NCI-H2227 treated with DMSO at 0.1 percent for 48 hours (cell line): ENCODE measurements at places on chromosomes 2 and 18.
A peak's percentile ranks its signal among the peaks of the same experiment; 100 is the strongest.

DNA sequence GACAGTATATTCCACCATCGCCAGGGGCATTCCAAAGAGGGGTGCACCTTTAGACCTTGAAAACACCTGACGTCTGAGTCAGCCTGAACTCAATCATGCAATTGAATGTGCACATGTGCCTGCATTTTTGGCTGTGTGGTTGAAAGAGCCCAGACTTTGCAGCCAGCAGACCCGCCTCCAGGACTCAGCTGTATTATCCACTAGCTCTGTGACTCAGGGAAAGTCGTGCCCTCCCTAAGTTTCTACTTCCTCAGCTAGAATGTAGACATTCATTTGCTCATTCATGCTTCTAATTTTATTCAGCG is 94.2 kb downstream of the LRRC30 start:
- DNase-seq, result no peak

- no peak for DNase-seq
Measured at GRCh38 chr2:217386041-217386440, 526.2 kb upstream of the TNP1 start.

DNA sequence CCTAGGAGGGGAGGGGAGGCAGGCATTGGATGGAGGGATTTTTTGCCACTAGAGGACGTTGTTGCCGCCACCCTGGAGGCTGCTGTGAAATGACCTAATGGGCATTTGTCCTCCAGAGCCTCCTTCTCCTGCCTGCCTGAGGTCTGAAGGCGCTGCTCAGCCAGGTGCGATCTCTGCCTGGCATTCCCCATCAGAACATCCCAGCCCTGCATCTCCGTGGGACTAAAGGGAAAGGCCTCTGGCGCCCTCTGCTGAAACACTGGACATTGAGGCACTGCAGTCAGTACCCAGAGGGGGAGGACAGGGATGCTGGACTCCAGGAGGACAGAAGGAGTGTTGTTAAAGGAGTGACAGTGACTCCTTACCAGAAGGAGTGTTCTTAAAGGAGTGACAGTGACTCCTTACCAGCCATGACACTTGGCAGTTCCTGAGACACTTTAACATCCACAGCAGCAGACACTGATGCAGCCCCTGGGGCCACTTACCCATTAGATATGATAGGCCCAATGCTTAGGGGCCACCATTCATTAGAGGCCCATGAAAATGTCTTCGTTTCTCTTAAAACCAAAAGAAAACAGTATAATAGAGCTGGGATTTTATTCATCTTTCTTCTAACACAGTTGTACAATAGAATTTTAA is 17.0 kb downstream of the THNSL2 start:
- peak; percentile 16 for DNase-seq

DNA sequence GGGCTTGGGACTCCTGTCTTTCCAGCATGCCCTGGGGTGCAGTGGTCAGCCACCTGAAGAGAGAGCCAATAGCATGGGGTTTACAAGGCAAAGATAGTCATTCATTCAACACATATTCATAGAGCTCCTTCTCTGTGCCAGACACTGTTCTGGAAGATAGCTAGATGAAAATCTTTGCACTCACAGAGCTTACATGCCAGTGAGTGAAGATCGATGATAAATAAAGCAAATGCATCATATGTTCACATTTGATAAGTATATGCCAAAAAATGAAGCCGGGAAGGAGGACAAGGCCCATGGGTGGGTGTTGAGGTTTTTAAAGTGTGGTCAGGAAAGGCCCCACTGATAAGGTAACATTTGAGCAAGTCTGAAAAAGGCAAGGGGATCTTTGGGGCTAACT is 130.8 kb upstream of the CDCA7 start:
- no peak for DNase-seq

GRCh38 chr2:64225491-64225890 is 81.3 kb upstream of the PELI1 start:
- DNase-seq, result no peak

GRCh38 chr2:141437521-141437920 is 693.3 kb downstream of the LRP1B start:
- no peak for DNase-seq

GRCh38 chr18:62663731-62664336 is 51.5 kb upstream of the PHLPP1 start:
- DNase-seq, result no peak

GRCh38 chr18:6728331-6728730 is 1.2 kb upstream of the ARHGAP28 start:
- DNase-seq, result no peak

- no peak for DNase-seq
Measured at GRCh38 chr2:39938035-39938835, 159.2 kb upstream of the THUMPD2 start.

GRCh38 chr2:111701266-111701665 is 182.7 kb downstream of the ANAPC1 start:
- DNase-seq, result no peak

DNA sequence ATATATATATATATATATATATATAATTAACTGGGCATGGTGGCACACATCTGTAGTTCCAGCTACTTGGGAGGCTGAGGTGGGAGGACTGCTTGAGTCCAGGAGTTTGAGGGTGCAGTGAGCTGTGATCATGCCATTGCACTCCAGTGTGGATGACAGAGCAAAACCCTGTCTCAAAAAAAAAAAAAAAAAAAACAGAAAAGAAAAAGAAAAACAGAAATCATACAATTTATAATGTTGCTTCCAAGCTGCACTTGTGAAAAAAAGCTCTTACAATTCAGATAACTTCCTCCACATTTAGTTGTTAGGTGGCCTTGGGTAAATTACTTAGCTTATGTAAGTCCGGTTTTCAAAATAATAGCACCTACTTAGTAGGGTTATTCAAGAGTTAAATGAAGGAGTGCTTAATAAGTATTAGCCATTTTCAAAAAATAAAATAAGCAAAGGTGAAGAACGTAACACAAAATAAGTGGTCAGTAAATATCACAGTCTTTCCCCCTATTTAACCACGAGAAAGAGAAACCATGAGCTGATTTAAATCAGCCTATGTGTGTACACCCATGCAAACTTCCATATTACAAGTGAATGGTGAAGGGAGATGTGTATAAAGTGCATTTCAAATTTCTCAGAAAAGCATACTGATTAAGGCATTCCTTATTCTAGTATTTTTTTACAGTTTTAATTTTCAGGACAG is 2.3 kb downstream of the WIPF1 start:
- DNase-seq, result no peak

DNA sequence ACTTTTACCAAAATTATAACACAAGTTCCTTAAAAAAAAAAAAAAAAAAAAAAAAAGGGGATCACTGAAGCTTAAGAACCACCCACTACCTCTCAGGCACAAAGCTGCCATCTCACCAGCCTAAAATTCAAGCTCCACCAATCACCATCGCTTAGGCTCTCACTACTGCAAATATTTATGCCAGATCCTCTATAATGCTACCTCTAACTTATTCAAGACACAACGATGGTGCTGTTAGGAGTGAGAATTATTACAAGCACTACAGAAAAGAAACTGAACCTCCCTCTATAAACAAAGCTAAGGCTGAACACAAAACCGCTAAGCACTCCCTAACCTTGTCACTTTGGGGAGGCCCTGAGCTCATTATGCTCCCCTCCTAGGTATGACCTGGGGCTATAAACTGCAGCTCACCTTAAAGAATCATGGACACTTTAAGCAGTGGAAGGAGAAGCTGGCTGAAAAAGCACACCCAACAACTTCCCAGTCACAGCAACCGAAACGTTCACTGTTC is 3.6 kb downstream of the FZD5 start:
- DNase-seq, result peak; percentile 74

GRCh38 chr2:8587920-8588830 is 93.7 kb upstream of the ID2 start:
- no peak for DNase-seq

DNA sequence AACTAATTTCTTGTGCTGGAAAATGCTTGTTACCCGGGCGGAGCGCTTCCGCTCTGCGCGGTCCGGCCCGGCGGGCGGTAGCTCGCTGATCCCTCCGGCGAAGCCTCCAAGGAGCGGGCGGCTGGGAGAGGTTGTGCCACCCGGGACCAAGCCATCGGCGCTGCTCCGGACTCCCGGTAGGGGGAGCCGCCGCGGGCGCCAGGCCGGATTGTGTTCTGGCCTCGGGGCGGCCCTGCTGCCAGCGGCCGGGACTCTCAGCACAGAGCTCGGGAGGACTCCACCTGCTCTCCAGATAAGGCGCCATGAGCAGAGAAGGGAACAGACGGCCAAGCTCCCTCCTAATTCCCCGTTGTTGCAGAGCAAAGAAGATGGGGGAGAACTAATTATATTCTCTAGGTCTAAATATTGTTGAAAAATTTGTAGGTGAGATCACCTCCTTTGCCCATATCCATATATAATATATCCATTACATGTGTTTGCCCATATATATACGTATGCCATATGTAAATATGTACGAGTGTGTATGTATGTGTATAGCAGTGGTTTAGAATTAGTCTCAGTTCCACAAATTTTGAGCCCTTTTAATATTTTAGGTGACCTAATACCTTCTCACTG is 13.8 kb upstream of the SATB2 start:
- DNase-seq, result peak; percentile 85

DNA sequence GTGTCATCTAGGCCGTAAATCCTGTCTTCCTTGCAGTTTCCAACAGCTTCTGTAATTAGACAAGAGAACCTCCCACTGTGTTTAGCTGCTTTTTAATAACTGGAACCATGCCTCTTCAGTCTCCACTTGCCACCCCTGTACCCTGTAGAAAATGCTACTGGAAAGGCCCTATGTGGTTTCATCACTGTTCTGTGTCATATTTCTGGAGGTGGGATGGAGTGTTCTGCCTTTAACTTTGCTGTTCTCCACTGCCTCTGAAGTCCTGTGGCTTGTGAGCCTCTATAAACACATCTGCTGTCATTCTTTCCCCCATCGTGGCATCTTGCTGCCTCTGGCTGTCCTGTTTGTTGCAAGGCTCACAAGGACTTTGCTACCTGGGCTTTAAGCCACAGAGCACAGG is 17.9 kb downstream of the MGAT5 start:
- no peak for DNase-seq

DNA sequence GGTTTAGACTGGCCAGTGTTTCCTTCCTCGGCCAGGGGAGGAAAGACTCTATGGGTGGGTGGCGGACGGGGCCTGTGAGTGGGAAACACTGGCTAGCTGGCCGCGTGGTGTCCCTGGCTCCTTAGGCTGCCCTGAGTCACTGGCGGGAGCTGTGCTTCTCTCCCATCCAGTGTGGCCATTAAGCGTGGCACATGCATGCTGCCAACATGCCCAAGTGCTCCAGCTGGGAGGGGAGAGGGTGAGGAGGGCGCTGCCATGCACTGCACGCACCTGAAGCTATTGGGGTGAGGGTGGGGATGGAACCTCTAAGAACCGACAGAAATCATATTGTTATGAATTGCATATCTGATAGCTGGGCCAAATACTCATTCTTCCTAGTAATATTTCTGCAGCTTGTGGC is 270.8 kb downstream of the CALCRL start:
- no peak for DNase-seq

DNA sequence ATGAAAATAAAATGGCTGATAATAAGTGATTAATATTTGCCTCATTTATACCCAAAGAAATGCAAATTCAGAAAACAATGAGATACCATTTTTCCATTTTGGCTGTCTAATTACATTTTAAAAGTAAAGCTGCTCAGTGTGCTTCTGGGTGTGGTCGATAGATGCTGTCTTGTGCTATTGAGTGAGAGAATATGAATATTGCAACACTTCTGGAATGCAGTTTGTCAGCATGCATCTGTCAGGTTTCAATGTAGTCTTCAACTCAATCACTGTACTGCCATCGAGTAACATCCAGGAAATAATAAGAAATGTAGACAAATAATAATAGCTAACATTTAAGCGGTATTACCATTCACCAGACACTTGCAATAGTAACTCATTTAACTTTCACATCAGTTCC is 3.9 kb downstream of the IL18R1 start:
- no peak for DNase-seq

- DNase-seq, result no peak
Measured at GRCh38 chr2:23530909-23531276, 145.9 kb downstream of the KLHL29 start.

GRCh38 chr2:58852905-58853304 is 611.8 kb upstream of the FANCL start:
- no peak for DNase-seq

DNA sequence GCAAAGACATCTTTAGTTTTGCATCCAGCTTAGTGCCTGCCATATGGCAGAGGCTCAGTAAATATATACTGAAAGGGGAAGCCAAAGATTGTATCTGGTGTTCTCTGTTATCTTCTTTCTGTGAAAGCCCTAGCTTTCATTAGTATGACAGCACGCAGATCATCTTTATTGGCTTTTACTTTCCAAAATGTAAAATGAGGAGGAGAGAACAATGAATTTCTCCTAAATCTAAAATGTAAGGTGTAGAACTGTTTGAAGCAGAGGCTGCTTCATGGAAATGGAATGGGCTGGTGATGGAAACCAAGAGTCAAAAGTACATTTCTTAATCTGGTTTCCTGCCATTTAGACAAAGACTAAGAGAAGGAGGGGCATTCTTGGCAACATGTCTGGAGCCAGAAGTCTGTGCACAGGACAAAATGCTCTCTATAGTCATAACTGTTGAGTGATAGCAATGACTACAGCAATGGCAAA is 1029.9 kb upstream of the PIK3C3 start:
- DNase-seq, result no peak

DNA sequence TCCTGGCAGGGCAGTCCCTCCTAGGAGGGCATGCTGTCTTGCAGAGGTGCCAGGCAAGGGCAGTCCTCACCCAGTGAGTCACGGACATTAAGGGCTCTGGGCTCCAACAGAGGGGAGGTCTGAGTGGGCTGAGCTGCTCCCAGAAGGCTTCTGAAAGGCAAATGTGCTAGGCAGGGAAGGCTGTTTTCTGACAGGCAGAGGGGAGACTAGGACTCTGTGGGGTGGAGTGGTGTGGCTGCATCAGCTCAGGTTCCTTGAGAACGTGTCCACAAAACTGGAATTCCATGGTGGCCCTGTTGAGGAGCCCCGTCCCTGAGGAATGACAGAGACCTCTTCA is 283.5 kb downstream of the MYCN start:
- DNase-seq, result peak; percentile 63

- DNase-seq, result no peak
Measured at GRCh38 chr2:151111599-151112278, 149.9 kb downstream of the RBM43 start.

- no peak for DNase-seq
Measured at GRCh38 chr18:59769129-59769865, 72.1 kb upstream of the CCBE1 start.

DNA sequence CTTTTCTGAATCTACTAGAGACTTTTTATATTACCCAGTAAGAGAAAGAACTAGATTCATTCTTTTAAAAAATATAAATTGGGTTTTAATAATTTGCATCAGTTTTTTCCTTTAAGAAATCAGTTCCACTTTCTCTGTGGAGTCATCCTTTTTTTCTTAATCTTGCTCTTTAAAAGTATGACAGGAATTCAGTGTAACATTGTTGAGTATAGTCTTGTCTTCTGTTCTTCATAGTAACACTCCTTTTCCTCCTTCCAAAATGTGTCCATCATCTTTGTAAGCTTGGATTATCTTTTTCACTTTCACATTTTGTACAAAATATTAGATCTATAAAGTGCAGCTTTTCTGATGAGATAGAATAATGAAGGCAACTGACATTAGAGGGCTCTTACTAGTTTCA is 135.4 kb downstream of the HAUS1 start:
- no peak for DNase-seq
